ENCODE measurements at places on chromosomes 6 and 20. TPM values are rescaled to one million over a fixed set of nuclear protein-coding genes. Genes with fewer than 3 reads are reported as not detected.

DNA sequence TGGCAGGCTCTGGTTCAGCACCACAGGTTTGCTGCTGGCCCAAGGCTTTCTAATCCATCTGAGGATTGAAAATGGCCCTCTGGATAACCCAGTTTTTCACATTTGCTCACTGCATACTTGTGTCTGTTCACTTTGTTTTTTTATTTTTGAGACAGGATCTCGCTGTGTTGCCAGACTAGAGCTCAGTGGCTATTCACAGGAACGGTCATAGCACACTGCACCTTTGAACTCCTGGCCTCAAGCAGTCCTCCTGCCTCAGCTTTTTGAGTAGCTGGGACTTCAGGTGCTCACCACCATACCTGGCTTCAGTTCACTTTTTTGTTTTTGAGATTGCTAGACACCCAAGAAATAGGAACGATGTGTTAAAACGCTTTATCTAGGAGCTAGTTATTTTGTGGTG, 57.9 kb downstream of the ITCH start:
- no peaks in the 10 kb centered on the region for H3K27me3 ChIP-seq
- H3K36me3 ChIP-seq = peaks cover 78% of the 10 kb centered on the region
- no peak for DNase-seq

DNA sequence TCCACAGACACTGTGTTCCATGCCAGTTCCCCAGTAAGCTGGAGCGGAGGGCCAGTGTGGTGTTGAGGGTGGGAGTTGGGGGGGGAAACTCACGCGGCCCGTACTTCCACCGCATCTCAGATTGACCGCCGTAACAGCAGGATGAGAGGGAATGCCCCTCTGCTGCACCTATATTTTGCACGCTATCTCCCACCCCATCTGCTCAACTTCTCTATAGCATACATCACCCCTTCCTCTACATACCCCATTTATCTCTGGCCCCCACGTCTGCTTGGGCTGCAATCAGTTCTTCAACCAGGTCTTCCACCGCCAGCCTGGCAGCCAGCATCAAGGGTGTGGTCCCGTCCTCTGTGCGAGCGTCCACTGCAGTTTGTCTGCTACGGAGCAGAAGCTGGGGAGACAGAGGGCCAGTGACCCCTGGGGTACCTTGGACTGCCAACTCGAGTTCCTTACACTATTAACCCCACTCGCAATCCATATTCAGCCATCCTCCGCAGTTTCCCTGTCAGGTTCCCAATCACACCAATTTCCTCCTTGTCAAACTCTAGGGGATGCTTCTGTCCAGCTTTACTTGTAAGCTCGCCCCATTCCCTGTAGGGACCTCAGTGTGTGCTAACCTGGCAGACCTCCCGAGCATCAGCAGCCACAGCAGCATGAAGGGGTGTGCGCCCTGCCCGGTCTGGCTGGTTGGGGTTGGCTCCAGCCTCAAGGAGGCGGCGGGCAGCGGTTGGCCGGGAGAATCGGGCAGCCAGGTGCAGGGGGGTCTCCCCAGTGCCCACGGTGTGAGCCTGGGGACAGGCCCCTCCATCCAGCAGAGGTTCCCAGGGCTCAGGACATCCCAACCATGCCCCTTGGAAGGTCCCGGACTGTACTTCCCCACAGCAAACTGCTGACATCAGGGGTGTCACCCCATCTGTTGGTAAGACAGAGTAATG, 4.5 kb upstream of the GPSM3 start:
- DNase-seq = no peak
- peaks cover 4% of the 10 kb centered on the region for H3K4me1 ChIP-seq
- peak overlapping the region; percentile 93 for H3K4me3 ChIP-seq
- H3K27ac ChIP-seq = peak overlapping the region; percentile 100

- H3K27ac ChIP-seq = no peak overlapping the region
- H3K27me3 ChIP-seq = no peaks in the 10 kb centered on the region
- peaks cover 14% of the 10 kb centered on the region for H3K4me1 ChIP-seq
- no peak for DNase-seq
- no peak overlapping the region for H3K4me3 ChIP-seq
- no peaks in the 10 kb centered on the region for H3K36me3 ChIP-seq
Observed at GRCh38 chr20:53826597-53827291, 233.1 kb upstream of the ZNF217 start.

DNA sequence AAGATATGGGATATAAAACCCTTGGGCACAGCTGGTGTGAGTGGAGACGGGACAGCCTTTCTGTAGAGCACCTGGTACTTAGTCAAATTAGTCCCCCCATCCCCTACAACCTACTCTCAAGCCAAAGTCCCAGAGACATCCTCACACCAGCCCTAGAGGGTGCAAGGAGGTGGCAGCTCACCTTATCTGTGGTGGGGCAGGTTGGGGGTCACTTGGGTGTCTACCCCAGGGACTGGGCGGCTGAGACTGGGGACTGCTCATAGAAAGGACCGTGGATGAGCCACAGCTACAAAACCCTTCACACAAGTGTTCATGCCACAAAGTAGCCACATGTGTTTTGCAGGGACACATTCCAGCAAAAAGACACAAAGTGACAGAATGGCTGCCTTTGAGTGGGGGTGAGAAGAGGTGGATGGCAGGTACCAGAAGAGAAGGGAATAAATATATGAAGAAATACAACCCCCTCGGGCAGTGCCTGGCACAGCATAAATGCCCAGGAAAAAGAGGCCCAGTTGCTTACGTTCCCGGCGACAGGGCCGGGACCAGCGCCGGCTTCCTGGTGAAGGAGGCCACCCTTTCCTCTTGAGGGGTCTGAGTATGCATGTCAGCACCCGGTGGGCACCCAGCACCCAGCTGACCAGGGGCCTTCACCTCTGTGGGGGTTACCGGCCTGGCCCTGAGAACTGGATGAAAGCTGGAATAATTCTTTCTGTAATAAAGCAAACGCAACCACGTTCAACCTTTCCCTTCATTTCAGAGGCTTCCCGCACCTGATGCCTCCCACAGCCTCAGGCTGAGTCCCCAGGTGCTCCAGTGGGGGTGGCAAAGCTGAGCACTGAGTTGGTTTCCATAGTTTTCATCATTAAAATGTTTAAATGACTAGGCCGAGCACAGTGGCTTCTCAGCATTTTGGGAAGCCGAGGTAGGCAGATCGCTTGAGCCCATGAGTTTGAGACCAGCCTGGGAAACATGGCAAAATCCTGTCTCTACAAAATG, 14.4 kb upstream of the CEBPB start:
- no peak overlapping the region for H3K27ac ChIP-seq
- no peaks in the 10 kb centered on the region for H3K4me1 ChIP-seq
- no peaks in the 10 kb centered on the region for H3K27me3 ChIP-seq
- no peak overlapping the region for H3K4me3 ChIP-seq
- DNase-seq = no peak

GRCh38 chr6:18962361-18962905, 575.3 kb downstream of the RNF144B start:
- peaks cover 4% of the 10 kb centered on the region for H3K4me1 ChIP-seq
- no peaks in the 10 kb centered on the region for H3K27me3 ChIP-seq
- H3K36me3 ChIP-seq = no peaks in the 10 kb centered on the region
- DNase-seq = no peak
- peak overlapping the region; percentile 34 for H3K27ac ChIP-seq

- no peaks in the 10 kb centered on the region for H3K4me1 ChIP-seq
- no peak for DNase-seq
- no peak overlapping the region for H3K4me3 ChIP-seq
- no peaks in the 10 kb centered on the region for H3K27me3 ChIP-seq
- H3K36me3 ChIP-seq = peaks cover 74% of the 10 kb centered on the region
- H3K27ac ChIP-seq = no peak overlapping the region
Observed at GRCh38 chr20:48691523-48691922, 136.3 kb downstream of the PREX1 start.

ABHD16B gene
- total RNA-seq = not detected

SIRPB1 gene
- total RNA-seq = 1.1 TPM

All from endodermal cell (in vitro differentiated cells).